Lung microvascular endothelial cell (primary cell): ENCODE measurements at places on chromosomes 4 and X. TPM values are rescaled to one million over a fixed set of nuclear protein-coding genes. Genes with fewer than 3 reads are reported as not detected.

Gene RS1
- not detected in 2 replicates for total RNA-seq

Gene GABRQ
- not detected in 2 replicates for total RNA-seq

Gene CPLX1
- total RNA-seq: not detected in 2 replicates

Gene MSL3
- total RNA-seq: 18.1 and 19.4 TPM in 2 replicates

Gene ATP11C
- total RNA-seq: 62.8 and 67.3 TPM in 2 replicates

Gene NOCT
- 18.3 and 24.6 TPM in 2 replicates for total RNA-seq

Gene GLRB
- 9.6 and 29.4 TPM in 2 replicates for total RNA-seq

Gene DIPK2B
- 52.3 and 73.2 TPM in 2 replicates for total RNA-seq

Gene CSN1S1
- not detected in 2 replicates for total RNA-seq

Gene NDST4
- not detected in 2 replicates for total RNA-seq

Gene RBM46
- 0.22 TPM in 1 of 2 replicates, not detected in the other for total RNA-seq

Gene BMX
- 81.9 and 208 TPM in 2 replicates for total RNA-seq

Gene NLRP2B
- total RNA-seq: under 0.01 TPM in 1 of 2 replicates, not detected in the other

Gene HERC3
- total RNA-seq: 7.5 and 9.8 TPM in 2 replicates

Gene FRG2
- not detected in 2 replicates for total RNA-seq

Gene NWD2
- not detected in 2 replicates for total RNA-seq

Gene VCX2
- not detected in 2 replicates for total RNA-seq

Gene UVSSA
- total RNA-seq: 1.7 and 3.6 TPM in 2 replicates

Gene NUDT10
- under 0.01 TPM in 1 of 2 replicates, not detected in the other for total RNA-seq

Gene ZIC3
- total RNA-seq: not detected in 2 replicates

Gene SPATA18
- 0.79 and 2.2 TPM in 2 replicates for total RNA-seq

Gene SPANXA2
- total RNA-seq: not detected in 2 replicates

Gene SYP
- under 0.01 TPM in 2 replicates for total RNA-seq

Gene SLC39A8
- total RNA-seq: 3.3 and 5.0 TPM in 2 replicates

Gene HMGB3
- 24.4 and 25.3 TPM in 2 replicates for total RNA-seq

Gene FGF5
- total RNA-seq: 0.22 TPM in 1 of 2 replicates, not detected in the other

Gene PIR
- 86.1 and 93.8 TPM in 2 replicates for total RNA-seq

Gene ZFYVE28
- total RNA-seq: 1.8 and 2.6 TPM in 2 replicates
